ENCODE measurements at places on chromosomes 2 and 18.
A peak's percentile ranks its signal among the peaks of the same experiment; 100 is the strongest.

DNA sequence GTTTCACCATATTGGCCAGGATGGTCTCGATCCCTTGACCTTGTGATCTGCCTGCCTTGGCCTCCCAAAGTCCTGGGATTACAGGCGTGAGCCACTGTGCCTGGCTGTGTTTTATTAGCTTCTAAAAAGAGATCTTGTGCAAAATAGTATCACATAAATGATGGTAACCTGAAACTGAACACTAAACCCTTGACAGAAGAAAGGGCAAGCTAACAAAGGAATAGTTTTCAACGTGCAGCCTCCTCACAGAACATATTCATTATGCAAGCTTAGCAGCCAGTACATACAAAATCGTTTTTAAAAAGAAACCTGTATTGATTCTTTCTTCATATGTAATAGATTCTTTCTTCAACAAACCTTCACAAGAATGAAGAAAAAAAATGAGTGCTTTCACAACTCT is 20.6 kb downstream of the CHN1 start:
- no peak for DNase-seq

DNA sequence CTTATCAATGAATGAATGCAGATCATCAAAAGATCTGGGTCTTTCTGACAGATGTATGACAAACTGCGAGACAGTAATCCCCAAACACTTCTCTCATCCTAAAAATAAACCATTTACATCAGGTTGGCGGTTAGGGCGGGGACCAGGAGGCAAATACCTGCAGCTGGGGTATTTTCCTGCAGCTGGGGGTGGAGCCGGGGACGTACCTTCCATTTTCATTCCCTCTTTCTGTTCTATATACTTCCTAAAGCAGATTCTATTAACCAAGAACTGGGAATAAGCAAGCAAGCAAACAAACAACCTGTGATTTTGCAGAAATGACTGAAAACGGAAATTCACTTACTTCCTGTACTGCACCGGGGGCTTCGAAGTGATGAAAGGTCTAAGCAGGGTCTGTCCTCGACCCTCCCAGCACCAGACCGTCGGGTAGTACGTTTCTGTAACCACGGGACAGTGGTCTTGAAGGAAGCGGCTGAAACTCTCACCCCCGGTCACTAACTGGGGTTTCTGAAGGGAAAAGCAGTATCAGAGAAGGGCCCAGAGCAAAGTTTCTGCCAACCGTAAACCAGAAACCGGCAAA is 1.2 kb downstream of the ABHD3 start:
- DNase-seq = peak; percentile 19

GRCh38 chr2:224400174-224400810 is 1.6 kb downstream of the FAM124B start:
- DNase-seq = no peak

DNA sequence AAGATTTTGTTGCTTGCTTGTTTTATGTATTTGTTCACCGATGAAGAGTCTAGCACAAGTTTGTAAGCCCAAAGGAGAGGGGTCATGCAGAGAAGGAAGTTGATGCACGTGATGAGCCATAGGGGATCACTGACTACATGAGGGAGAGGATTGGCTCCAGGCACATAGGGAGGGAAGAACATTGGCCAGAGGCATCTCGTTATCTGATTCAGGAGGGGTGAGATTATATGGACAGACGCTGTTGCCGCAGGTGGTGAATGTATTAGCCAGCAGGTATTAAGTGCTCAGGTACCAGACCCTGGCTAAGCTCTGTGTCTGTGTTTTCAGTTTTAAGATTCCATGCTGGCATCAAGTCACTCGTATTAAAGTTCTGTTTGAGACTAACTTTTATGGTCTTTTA is 91.8 kb upstream of the CHST9 start:
- no peak for DNase-seq

DNA sequence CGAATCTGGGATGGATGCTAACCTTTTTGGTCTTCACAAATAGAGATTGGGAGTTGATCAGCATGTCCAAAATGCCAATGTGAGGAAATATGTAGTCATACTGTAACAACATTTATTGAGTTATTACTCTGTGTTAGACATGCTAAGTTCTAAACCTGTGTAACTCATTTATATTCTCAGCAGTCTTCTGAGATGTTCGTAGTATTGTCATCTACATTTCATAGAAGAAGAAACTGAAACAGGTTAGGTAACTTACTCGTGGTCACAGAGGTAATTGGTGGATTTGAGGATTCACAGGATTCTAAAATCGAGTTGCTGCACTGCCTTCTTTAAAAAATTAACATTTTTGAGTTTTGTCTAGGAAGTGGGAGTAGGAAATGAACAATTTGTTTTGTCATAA is 162.1 kb downstream of the UBE2E3 start:
- no peak for DNase-seq

GRCh38 chr2:23211987-23212583 is 172.9 kb upstream of the KLHL29 start:
- no peak for DNase-seq

- DNase-seq = no peak
Observed at GRCh38 chr18:49531678-49532153, 30.1 kb upstream of the LIPG start.

GRCh38 chr18:69257861-69258458 is 142.7 kb upstream of the DOK6 start:
- no peak for DNase-seq

DNA sequence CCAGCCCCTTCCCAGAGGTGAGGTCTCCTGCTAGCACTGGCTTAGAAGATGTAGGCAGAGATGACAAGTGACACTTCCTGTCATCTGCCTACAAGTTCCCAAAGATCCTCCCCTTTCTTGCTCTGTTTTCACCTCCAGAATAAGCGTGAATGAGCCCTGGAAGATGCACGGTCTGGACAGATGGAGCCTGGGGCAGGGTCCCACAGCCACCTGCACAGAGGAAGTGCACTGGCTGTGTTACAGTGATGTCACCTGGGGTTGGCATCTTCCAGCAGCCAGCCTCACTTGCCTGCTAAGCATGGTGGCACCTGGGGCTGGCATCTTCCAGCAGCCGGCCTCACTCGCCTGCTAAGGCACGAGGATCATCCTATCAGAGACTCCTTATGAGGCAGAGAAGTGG is 32.3 kb downstream of the TMEM18 start:
- DNase-seq = no peak

DNA sequence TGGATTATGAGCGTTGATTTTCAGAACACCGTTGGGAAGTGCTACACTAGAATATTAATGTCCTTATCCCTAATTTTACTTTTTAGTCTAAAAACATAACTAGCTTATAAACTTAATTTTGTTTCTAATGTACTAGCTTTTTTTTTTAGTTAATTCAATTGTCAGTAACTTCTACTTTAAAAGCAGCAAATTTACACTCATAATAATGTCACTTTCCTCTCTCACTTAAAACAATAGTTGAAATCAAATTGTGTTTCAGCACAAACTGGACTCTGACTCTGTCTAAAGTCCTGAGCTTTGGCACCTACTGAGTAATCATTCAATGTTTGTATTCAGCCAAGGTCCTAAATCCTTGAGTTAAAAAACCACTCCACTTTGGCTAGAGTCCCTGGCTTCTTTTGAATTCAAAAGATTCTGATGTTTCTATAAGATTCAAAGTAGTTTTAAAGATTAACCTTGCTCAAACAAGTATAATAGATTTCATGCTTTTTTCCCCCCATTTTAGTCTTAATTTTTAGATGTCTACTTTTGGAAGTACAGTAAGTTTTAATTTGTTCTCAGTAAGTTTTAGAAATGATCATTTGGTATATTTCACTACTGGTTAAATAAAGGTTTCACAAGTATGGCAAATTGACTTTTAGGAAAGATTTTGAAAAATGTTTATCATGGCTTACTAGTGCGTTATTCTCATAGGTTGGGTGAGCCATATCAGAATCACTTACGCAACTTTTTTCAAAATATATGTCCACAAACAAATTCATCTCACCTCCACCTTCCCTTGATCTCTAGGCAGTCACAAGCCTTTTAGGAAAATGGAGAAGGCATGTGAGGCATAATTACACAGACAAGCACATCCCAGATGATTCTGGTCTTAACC is 23.4 kb downstream of the CCNYL1 start:
- no peak for DNase-seq

DNA sequence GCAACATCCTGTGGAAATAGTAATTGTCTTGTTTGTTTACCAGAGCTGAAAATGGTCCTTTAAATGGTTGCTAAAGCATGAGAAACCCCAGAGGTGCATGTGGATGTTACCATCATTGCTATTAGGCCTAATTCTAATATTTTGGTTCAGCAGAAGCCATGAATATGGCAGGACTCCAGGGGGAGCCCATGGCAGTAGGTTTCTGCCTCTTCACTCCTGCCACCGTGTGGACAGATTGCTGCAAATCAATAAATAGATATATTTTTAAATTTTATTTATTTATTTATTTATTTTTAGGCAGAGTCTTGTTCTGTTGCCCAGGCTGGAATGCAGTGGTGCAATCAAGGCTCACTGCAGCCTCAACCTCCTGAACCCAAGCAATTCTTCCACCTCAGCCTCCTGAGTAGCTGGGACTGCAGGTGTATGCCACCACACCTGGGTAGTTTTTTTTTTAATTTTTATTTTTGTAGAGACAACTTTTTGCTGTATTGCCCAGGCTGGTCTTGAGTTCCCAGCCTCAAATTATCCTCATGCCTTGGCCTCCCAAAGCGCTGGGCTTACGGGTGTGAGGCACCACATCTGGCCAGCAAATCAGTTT is 54.9 kb upstream of the CAPN13 start:
- no peak for DNase-seq

DNA sequence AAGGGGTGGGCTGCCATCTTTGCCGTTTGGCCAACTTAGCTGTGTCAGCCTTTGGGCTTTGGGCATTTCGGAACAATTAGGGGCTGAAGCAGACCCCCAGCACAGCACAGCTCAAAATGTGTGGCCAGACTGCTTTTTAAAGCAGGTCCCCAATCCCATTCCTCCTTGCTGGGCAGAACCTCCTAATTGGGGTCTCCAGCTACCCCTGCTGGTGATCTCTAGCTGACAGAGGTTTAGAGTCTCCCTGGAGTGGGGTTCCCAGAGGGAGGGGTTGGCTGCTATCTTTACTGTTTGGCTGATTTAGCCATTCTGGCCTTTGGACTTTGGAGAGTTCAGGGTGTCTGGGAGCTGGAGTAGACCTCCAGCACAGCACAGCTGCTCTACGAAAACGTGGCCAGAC is 71.5 kb upstream of the LHCGR start:
- no peak for DNase-seq

GRCh38 chr2:217510771-217511291 is 492.0 kb downstream of the TNS1 start:
- DNase-seq = no peak

- DNase-seq = no peak
Observed at GRCh38 chr18:54983041-54983686, 23.9 kb upstream of the CCDC68 start.

DNA sequence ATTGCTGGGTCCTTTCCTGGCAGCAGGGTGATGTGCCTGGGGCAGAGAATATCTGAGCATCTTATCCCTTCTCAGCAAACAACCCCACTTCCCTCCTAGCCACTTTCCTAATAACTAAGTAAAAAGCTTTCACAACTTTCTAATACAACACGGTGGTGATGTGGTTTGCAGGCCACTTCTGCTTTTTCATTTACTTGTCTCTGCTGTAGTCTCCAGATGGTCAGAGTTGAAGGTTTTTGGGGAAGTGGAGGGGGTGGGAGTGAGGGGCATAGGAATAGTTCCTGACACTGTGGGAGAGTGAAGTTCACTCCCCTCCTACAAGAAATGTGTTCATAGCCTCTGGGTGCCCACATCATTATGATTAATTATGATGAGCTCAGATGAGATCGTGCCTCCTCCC is 11.6 kb downstream of the OXER1 start:
- no peak for DNase-seq

Data from T-helper 22 cell (primary cell).